ENCODE measurements at places on chromosomes 7 and 10.

GRCh38 chr7:46360811-46361210, 439.7 kb upstream of the IGFBP3 start:
- DNase-seq = no peak

DNA sequence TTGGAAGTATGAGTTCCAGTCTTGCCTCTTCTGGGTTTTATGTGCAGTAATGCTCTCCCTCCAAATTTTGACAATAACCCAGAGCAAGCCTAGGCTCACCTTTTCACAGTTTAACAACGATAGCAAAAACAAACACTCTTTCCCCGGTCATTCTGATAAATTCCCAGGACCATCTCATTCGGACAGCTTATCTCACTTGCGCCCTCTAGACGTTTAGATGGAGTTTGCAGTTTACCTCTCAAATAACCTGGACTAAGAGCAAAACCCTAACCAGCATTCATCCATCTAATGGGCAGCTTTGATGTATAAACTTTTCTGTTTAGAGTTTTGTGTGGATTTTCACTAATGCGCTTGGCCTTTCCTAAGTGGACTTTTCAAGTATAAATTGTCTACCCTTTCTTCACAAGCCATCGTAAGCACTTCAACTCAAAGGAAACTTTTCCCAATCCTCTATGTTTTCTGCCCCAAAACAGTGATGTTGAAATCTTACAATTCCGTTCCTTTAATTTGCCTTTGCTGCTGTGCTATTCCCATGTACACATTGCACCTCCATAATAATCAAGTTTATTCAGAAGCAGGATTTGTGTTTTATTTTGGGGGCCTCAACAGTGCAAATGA, 114.9 kb downstream of the HDAC9 start:
- no peak for DNase-seq

DNA sequence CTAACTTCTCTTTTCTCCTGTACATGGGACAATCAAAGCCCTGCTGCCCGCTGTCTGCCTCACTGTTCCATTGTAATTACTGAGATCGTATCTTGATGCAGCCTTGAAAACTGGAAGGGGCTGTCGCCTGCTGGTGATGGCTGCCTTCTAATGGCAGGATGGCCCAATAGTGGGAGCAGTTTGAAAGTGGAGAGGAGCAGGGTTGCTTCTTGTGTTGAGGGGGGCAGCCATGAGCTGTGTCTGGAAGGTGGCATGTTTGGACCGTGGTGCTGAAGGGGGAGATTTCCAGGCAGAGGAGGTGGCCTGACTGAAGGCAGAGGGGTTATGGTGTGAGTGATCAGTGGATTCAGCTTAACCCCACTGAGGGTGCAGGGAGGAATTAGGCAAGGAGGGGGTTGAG, 8.1 kb downstream of the WDFY4 start:
- DNase-seq = no peak

DNA sequence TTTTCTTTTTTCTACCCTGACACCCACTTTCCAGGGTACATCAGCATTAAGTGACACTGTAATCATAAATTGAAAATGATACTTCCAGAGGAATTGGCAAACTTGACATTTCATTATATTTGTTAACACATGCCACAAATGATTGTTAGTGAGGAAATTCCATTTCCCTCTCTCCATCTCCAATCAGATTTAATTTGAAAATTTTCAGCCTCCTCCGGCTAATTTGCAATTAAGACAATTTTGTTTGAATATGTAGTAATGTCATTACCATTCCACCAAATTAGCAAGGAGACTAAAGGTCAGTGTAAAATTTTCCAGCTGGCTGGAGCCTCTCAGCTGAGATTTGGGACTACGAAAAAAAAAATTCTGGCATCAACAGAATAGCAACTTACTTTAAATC, 242.7 kb downstream of the FOXP2 start:
- DNase-seq = no peak

DNA sequence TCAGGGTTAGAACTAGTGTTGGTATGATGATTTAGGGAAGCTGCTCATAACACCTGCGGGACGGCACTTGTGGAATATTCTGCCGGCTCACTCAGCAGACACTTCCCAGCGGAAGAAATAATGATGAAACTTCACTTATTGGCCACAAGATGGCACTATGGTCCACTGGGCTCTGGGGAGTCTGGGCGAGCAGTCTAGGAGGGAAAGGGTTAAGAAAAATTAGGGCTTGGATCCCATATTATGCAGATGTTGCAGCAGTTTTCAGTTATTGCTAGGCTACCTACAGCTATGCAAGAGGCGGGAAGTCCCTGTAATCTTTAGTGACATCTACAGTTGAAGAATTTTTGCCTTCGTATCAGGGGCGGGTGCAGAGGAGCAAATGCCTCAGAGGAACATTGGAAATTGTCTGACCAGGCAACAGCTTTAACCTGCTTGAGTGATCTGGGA, 238.7 kb upstream of the PRSS58 start:
- DNase-seq = no peak

DNA sequence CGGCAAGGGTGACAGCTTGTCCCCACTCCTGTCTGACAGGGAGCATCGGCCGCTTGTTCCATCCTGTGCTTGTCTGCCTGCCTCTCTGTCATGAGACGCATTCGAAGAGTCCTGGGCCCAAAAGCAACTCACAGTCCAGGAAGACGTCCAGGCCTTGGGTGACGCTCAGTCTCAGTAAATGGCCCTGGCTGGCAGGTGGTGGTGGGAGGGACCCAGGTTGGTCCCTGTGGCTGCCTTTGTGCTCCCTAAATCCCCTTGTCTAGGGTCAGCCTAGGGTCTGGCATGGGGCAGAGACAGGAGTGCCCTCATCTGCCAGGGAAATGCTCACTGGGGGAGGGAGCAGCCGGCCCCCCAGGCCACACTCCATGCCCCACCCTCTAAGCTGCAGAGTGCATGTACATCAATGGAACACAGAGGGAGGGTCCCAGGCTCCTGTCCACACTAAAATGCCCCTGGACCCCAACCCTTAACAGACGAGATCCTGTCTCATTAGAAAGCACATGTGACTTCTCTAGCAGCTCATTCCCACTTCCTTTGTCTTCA, 295.2 kb upstream of the ZNF32 start:
- no peak for DNase-seq

- no peak for DNase-seq
Observed at GRCh38 chr10:47061776-47062175, 150.5 kb downstream of the PTPN20 start.

- no peak for DNase-seq
Observed at GRCh38 chr7:53398566-53398965, 363.1 kb downstream of the POM121L12 start.

DNA sequence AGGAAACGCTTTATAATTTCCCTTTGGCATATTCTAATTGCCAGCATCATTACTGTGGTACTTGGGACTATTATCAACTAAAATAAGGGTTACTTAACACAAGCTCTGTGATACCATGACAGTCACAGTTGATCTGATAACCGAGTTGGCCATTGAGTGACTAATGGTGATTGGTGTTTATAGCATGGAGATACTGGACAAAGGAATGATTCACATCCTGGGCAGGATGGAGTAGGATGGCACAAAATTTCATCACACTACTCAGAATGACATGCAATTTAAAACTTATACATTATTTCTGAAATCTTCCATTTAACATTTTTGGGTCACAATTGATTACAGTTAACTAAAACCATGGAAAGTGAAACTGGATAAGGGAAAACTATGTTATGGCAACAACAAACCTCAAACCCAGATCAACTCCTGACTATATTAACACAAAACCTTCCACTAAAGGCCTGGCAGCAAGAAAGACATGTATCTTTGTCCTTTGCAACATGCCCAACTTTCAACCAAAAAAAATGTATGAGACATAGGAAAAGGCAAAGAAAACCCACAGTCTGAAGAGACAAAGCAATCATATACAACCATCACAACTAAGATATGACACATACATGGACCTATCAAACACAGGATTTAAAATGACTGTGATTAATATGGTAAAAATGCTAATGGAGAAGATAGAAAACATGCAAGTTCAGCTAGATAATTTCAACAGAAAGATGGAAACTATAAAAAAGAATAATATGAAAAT, 208.5 kb upstream of the NRP1 start:
- DNase-seq = no peak

GRCh38 chr7:108167460-108167859, 37.3 kb upstream of the LAMB4 start:
- DNase-seq = no peak

DNA sequence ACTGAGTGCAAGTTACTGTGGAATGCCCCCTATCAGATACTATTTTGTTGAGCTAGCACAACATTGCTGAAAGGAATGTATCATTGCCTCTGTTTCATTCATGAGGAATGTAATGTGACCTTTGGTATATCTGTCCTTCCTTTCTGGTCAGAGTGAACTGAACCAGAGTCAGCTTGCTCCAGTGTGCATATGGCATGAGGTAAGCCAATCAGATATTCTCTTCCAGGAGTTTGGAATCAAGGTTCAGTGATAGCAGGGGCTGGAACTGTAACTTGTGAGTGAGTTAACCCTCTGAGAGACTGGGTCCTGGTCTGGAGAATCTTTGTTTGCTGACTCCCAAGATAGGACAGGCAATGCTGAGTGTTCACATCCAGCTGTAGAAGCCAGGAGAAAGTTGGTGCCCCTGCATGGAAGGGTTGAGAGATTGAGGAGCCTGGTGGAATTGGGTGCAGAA, 45.3 kb upstream of the OSBPL3 start:
- no peak for DNase-seq

- no peak for DNase-seq
Observed at GRCh38 chr7:146725520-146725919, 608.9 kb downstream of the CNTNAP2 start.

DNA sequence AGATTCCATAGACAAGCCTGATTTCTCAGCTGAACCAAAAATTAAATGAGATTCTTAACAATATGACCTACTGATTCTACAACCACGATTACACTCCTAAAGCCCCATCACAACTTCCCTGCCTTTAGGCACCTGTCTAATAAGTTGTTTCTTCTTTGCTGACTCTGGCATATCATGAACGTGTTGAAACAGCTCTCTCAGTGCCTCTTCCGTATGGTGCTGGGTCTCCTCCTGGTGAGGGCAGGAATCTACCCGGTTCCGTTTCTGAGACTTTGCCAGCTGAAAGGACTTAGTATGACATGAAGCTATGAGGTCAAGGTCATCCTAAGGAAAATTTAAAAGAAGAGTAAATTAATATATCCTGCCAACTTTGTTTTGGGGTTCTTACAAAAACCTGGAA, 48.6 kb downstream of the ARHGAP19 start:
- DNase-seq = no peak

GRCh38 chr10:22609719-22610465, 104.5 kb downstream of the PIP4K2A start:
- DNase-seq = no peak

GRCh38 chr10:97319671-97320479, 804 bp downstream of the FRAT1 start:
- DNase-seq = peak; percentile 6

DNA sequence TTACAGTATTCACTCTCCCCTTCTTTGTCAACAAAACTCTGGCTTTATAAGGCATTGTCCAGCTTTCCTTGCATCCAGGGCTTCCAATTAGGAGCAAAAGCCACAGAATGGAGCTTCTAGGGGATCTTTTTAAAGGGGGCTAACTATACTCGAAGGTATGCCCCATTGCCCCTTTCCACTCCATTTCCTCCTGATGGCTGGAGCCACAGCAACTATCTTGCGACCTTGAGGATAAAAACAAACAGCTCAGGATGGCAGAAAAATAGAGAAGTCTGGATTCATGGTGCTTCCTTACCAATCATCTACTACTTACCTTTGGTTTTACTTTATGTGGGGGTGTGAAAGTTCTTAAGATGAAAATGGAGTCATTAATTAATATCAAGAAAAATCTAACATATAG, 206.3 kb upstream of the PODXL start:
- no peak for DNase-seq

DNA sequence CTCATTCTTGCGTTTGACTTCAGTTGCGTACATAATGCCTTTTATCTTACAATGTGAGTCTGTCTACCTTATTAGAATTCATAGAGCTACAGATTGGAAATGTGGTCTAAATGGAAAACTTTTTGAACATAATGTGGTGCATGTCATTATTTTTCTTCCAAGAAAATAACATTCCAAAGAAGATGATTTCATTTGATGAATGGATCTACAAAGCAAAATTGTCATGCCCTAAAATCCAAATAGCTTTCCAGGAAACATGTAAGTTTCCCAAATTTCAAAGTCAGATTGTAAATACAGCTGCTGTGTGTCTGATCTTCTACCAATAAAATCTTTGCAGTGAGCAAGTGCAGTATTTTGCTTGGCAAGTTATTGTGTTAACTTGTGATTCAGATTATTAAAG, 101.8 kb upstream of the FZD8 start:
- no peak for DNase-seq

DNA sequence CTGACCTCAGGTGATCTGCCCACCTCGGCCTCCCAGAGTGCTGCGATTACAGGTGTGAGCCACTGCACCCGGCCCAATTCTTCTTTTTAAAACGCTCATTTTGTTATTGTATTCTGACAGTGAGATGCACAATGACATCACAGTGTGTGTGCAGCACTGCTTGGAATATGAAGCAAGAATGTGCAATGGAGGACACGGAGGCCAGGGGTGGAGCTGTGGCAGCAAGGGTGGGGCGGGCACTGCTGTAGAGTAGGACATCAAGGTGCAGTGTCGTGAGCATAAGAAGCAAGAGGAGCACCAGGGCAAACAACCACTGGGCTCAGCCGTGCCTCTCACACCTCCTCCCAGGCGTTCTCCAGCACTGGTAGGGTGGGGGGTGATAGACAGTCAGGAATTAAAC, 26.8 kb upstream of the GRID1 start:
- no peak for DNase-seq

DNA sequence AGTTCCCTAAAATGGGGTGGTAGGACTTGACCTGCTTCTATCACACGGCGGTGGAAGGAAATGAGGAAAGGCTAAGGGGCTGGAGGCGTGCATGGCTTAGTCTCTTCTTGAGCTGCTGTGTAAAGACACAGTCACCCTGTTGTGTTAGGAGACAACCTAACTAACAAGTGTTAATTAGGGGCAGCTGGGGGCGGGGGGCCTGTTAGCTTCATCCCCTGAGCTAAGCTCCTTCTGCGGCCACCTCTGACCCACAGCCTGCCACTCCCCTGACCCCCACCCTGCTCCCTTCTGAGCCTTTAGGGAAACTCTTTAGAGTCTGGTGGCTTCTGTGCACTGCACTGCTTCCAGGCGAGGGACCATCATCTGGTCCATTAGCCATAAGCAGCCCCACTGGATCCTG, 28.0 kb downstream of the COL17A1 start:
- DNase-seq = no peak

Measured in esophagus squamous epithelium (tissue), 5 donors.